ENCODE measurements at places on chromosomes 3 and 15.

DNA sequence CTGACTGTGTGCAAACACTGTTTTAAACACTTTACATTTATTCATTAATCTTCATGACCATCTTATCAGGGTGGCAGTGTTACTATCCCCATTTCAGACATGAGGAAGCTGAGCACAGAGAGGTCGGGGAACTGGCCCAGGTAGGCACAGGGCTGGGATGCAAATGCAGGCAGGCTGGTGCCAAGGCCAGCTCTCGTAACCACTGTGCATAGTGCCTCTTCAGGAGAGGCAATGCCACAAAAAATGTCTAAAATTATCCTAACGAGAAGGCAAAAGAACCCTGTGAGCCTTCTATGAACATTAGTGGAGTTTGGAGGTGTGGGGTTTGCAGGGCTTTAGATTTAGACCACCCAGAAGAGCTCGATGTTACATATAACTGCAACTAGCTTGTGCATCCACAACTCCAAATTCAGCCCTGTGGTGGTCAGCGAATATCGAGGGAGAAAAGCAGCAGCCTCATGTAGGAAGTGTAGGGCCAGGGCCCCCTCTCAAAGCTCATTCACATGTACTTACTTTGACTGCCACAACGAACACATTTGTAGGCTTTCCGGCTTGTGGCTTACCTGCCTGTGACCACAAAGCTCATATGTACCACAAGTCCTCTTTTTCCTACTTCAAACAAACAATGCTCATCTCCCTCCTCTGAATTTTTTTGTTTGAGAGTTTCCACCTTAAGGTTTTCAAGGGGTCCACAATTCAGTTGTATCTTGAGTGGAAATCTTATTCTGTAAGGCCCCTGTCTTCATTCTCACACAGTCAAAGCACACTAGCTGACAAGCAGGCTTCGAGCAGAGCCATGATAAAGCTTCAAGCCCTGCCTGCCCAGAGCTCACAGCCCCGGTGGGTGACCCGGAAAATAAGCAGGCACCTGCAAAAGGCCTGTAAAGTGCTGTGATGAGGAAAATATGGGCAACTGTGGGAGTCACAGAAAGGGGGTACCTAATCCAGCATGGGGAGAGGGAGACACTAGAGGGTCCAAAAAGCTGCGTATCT, 722.9 kb upstream of the CFAP20DC start:
- DNase-seq = no peak

DNA sequence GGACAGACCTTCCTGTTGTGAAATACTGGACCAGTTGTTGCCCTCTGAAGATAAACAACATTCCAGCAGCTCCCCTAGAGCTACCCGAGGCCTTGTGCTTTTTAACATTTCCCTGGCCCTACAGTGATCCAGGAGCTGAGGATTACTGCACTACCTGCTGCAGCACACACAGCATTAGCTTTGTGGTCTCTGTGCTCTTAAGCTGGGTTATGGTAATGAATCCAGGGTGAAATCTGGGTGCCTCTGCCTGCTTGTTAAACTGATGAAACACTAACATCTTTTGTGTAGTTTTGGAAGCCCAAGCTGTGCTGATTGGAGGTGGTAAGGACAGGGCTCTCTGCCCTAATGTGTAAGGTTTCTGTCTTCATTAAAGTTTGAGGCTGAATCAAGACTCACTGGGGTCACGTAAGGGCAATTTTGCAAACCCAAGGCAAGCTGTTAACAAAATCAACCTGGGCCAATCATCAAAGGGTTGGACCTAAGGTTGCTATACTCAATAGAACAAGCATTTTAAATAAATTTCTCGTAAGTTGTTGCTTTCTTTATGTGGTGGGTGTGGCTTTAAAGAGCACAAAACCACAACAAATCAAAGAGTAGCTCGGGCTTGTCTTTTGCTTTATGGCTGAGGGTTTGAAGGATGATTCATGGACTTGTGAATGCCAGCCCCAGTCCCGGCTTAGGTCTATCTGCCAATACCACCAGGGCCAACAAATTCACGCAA, 183.9 kb downstream of the TPRG1 start:
- DNase-seq = no peak

GRCh38 chr15:37056177-37057121, 43.9 kb downstream of the MEIS2 start:
- no peak for DNase-seq

- DNase-seq = no peak
Measured at GRCh38 chr3:124391774-124392173, 338.5 kb upstream of the UMPS start.

GRCh38 chr15:38861108-38861507, 296.5 kb upstream of the RASGRP1 start:
- no peak for DNase-seq

DNA sequence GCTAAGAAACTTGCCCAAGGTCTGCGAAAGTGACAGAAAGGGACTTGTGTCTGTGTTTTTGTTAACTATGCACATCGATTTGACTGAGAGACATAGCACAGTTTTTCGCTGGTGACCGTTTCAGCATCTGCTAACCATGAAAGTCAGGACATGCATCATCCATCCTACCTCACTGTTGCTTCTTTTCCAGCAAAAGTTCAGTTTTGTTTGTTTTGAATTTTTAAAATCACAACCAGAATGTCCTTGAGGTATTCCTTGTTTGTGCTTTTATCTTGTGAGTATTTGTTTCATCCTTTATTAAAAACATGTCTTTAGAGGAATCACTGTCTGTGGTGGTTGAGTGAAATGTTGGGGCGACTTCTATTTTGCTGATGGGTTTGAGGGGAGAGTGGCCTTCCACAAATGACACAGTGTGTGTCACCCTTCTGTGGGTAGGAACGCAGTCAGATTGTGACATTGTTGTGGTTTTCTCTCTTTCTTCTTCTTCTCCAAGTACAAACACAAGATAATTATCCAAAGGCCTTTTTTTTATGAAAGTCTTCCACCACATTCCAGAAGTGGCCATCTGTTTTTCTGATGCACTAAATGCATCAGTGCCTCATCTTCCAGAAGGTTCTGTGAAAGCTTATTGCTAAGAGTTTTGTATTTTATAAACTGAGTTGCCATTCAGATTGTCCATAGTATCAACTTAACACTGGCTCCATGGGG, 214.4 kb upstream of the NR2E3 start:
- no peak for DNase-seq

DNA sequence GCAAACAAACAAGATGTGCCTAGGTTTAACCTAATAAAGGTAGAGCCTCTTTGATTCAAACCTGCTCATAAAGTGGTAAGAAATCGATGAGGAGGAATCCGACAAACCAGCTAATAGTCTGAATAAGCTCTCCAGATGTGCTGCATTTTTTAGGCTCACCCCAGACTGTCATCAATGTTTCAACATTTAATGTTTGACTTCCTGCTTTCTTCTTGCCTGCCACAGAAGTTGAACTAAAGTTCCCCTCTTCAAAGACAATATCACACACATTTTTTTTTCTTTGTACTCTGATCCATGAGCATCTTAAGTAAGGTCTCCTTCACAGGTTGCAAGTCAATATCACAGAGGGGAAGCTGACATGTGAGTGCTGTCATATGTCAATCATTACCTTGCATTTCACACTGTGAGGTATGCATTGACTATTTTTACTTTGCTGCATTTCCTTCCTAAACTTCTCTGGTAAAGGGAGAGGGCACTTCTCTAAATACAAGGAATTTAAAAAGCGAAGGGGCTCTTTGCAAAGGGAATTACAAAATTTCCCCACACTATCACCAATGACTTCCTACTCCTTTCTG, 172.3 kb upstream of the MCTP2 start:
- DNase-seq = no peak

DNA sequence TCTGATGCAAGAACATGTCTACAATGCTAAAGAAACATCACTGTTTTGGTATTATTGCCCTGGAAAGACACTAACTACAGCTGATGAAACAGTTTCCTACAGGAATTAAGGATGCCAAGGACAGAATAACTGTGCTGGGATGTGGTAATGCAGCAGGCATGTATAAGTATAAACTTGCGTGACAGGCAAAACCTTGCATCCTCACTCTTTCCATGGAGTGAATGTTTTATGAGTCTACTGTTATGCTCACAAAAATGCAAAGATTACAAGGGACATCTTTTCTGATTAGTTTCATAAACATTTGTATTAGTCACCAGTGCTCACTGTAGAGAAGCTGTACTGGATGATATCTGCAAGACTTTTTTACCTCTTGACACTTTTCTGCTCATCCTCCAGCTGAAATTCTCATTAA, 143.6 kb downstream of the NAALADL2 start:
- no peak for DNase-seq

DNA sequence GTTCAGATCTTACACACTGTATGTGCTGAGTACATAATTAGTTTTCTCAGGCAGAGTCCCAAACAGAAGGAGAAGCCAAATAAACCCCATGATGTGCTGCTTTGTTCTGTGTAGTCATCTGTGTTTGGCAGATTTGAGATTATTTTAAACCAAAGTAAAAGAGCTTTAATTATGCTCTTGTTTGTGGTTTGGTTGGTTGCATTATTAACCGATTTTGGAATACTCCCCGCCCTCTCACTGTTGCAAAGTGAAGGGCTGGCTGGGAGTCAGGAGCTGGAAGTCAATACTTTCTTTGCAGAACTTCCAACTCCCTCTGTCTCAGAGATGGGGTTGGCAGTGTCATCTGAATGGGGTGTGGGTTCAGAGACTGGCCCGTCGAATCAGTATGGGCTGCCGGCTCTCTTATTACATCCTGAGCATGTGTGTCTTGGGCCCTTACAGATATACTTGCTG, 34.4 kb downstream of the SLCO3A1 start:
- no peak for DNase-seq

- peak; percentile 51 for DNase-seq
Measured at GRCh38 chr3:154758109-154758868, 321.8 kb upstream of the MME start.

GRCh38 chr3:185060655-185061054, 92.2 kb downstream of the C3orf70 start:
- DNase-seq = no peak

- no peak for DNase-seq
Measured at GRCh38 chr3:46923559-46924350, 46.2 kb downstream of the PTH1R start.

DNA sequence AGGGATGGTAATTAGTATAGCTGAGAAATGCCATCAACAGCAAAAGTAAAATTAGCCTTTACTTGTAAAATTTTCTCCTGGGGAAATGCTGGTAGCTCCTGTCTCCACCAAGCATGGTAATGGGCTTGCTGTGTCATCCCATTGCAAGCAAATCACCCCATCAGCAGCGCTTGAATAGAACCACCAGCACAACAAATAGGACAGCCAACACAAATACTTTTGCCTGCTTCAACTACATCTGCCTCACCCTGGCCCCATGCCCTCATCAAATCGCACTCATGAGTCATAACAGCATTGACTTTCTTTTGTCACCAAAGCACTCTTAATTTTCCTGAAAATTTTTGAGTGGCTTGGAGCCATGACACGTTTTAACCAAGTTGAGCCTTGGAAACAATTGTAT, 52.6 kb downstream of the ERC2 start:
- no peak for DNase-seq

GRCh38 chr3:148847351-148847750, 17.7 kb upstream of the CPA3 start:
- no peak for DNase-seq

- no peak for DNase-seq
Measured at GRCh38 chr15:98860281-98861041, 147.1 kb downstream of the PGPEP1L start.

DNA sequence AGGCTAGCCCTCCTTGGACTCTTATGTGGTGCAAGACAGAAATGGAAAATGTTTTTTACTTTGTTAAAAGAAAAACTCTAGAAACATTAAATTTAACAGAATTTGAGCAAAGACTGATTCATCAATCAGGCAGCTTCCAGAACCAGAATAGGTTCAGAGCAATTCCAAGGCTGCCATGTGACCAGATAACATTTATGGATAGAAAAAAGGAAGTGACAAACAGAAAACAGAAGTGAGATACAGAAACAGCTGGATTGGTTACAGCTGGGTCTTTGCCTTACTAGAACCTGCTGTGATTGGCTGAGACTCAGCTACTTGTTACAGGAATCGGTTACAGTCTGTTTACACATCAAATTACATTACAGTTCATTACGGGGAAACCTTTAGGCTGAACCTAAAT, 22.5 kb upstream of the OTOL1 start:
- DNase-seq = no peak

GRCh38 chr15:83276661-83277060, 7.8 kb downstream of the BNC1 start:
- DNase-seq = no peak

GRCh38 chr3:55269636-55270035, 217.5 kb downstream of the WNT5A start:
- no peak for DNase-seq

DNA sequence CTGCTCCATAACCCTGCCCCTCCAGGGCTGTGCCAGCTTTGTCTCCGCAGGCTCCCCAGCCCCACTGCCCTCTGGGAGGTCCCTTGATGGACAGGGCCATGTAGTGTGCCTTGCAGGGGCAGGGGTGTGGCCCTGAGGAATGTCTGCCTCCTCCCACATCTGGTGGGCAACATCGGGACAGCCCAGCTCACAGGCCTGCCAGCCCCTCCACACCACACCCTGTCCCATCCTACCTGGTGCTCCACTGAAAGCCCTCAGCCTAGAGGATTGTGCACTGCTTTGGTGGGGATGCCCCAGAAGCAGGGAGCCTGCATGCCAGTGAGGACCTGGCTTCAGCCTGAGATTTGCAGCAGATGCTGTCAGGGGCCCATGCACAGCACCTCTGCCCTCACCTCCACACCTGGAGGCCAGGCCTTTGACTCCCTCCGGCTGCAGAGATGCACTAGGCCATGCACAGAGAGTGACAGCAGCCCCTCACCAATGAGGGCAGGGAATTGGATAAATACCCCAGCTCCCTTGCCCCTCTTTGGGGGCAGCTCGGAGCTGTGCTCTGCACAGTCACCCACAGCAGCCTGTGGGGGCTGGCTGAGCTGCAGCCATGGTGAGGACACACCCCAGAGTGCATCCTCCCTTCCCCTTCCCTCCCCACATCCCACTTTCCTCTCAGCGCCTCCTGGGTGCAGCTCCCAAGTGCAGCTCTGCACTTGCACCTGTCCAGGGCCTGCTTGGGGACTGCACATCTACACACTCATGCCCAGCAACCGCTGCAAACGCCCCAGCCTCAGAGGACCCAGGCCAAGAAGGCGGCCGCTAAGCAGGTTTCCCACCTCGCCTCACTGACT, 2.7 kb downstream of the C3orf22 start:
- no peak for DNase-seq

- DNase-seq = no peak
Measured at GRCh38 chr15:83249030-83249343, 35.5 kb downstream of the BNC1 start.

DNA sequence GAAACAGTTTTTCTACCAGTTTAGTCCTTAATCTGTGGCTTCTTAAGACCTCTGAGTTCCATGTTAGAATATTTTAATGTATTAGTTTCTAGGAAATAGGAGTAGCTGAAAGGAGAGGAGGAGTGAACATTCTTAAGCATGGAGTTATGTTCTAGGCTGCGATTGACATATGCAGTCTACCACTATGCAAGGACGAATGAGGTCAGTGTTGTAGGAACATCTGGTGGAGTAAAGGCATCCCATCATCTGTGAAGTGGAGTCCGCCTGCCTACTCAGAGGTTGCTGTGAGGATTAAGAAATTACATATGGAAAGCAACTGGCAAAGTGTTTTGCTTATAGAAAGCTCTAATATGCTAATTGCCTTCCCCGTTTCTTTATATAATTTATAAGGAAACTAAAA, 45.1 kb downstream of the SNAPC5 start:
- no peak for DNase-seq

GRCh38 chr3:139517321-139518065, 22.0 kb downstream of the RBP1 start:
- no peak for DNase-seq

GRCh38 chr15:77033729-77034671, 36.9 kb downstream of the TSPAN3 start:
- no peak for DNase-seq

GRCh38 chr3:107387555-107387954, 10.3 kb downstream of the CCDC54 start:
- DNase-seq = no peak

GRCh38 chr3:147797095-147797494, 387.9 kb downstream of the ZIC1 start:
- no peak for DNase-seq

All from kidney capillary endothelial cell (primary cell).